ENCODE measurements at places on chromosomes 3 and 15.

GRCh38 chr15:101057841-101058407 is 138.8 kb downstream of the LRRK1 start:
- no peak for DNase-seq

GRCh38 chr3:183826448-183827250 is 1.3 kb upstream of the MAP6D1 start:
- DNase-seq, result no peak

- no peak for DNase-seq
Measured at GRCh38 chr3:146739203-146739671, 134.1 kb upstream of the PLSCR5 start.

DNA sequence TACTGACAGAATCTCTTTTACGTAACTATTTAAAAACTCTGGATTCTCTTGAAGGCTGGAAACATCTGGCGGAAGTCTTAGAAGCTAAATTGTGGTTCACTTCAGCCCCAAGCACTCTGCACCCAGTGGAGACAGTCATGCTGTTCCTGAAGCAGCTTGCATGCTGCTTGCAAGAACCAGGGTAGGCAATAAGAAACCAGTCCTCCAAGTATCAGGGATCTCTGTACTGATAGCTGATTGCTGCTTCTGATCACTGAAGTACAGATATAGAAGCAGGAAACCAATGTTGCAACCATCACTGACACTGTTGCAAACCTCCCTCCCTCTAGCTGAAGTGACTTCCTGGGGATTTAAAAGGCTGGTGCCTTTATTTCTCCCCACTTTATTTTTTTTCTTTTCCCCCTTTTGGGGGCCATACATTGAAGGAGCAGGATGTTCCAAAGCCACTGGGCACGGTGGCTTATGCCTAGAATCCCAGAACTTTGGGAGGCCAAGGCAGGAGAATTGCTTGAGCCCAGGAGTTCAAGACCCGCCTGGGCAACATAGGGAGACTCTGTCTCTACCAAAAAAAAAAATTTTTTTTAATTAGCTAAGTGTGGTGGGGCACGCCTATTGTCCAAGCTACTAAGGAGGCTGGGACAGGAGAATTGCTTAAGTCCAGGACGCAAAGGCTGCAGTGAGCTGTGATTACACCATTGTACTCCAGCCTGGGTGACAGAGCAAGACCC is 15.3 kb downstream of the SPCS1 start:
- DNase-seq, result no peak

GRCh38 chr3:156497326-156497725 is 57.6 kb downstream of the SSR3 start:
- no peak for DNase-seq

DNA sequence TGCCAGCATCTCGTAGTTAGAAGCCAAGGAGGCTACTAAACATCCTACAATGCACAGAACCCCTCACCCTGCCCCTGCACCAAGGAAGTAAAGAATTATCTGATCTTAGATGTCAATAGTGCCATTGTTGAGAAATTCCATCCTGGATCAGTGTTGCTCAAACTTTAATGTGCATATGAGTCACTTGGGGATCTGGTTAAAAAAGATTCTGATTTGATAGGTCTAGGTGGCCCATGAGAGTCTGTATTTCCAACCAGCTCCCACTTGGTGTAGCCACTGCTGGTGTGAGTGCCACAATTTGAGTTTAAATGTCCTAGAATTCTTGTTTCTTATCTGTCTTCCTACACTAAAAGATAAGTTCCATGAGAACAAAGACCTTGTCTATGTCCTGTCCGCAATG is 43.7 kb downstream of the TMEM45A start:
- no peak for DNase-seq

DNA sequence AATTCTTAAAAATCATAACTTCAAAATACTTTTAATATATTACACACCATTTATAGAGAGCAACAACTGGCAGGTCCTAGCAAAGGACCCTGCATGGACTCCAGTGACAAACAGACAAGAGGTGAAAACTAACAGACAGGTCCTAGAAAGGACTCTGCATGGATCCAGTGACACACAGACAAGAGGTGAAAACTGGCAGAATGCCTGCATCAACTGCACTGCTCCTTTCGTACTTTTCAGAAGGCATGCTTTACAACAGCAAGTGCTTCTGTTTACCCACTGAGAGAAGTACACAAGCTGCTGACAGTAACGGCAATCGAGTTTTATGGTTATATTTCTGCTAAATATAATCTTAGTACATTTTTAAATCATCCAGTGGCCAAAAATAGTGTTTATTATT is 24.3 kb upstream of the GP5 start:
- no peak for DNase-seq

All from neuronal stem cell (in vitro differentiated cells).